CD8-positive, alpha-beta memory T cell (primary cell): ENCODE measurements at places on chromosomes 2 and 18. TPM values are rescaled to one million over a fixed set of nuclear protein-coding genes. Genes with fewer than 3 reads are reported as not detected.

DNMT3A gene
- 80.7 TPM for total RNA-seq

GRCh38 chr2:186976329-186976728 is 127.4 kb upstream of the ZSWIM2 start:
- no peaks in the 10 kb centered on the region for H3K27me3 ChIP-seq
- H3K4me1 ChIP-seq, result no peaks in the 10 kb centered on the region
- no peak overlapping the region for H3K27ac ChIP-seq
- H3K36me3 ChIP-seq, result no peaks in the 10 kb centered on the region
- no peak for DNase-seq

DNA sequence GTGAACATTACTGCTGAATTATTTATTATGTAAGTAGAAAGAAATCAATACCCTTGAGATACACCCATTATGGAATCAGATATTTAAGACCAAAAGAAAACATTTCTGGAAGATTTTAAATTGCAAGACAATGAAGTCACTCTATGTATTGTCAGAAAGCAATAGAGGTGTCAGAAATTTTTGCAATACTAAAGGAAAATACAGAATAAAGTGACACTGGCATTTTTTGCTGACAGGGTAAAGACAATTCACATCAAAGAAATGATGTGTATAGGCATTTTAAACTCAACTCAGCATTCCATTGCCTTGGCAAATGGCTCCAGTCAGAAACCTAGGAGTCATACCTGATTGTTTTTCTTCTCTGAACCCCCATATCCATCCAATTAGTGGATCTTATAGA is 191.0 kb upstream of the PID1 start:
- H3K27me3 ChIP-seq, result no peaks in the 10 kb centered on the region
- no peak for DNase-seq
- H3K4me3 ChIP-seq, result no peak overlapping the region
- no peak overlapping the region for H3K27ac ChIP-seq
- H3K4me1 ChIP-seq, result no peaks in the 10 kb centered on the region
- no peaks in the 10 kb centered on the region for H3K36me3 ChIP-seq

TNS1 gene
- total RNA-seq, result 1.1 TPM

- no peak overlapping the region for H3K27ac ChIP-seq
- H3K4me3 ChIP-seq, result no peak overlapping the region
- H3K4me1 ChIP-seq, result no peaks in the 10 kb centered on the region
- no peaks in the 10 kb centered on the region for H3K36me3 ChIP-seq
- H3K27me3 ChIP-seq, result peaks cover 3% of the 10 kb centered on the region
- DNase-seq, result no peak
Measured at GRCh38 chr2:23361152-23361551, 23.8 kb upstream of the KLHL29 start.

UCN gene
- 2.6 TPM for total RNA-seq

- peak overlapping the region; percentile 68 for H3K27ac ChIP-seq
- no peak for DNase-seq
- peak overlapping the region; percentile 52 for H3K4me3 ChIP-seq
- no peaks in the 10 kb centered on the region for H3K36me3 ChIP-seq
- H3K4me1 ChIP-seq, result peaks cover 94% of the 10 kb centered on the region
Measured at GRCh38 chr2:112630268-112630667, 15.5 kb upstream of the SLC20A1 start.

DNA sequence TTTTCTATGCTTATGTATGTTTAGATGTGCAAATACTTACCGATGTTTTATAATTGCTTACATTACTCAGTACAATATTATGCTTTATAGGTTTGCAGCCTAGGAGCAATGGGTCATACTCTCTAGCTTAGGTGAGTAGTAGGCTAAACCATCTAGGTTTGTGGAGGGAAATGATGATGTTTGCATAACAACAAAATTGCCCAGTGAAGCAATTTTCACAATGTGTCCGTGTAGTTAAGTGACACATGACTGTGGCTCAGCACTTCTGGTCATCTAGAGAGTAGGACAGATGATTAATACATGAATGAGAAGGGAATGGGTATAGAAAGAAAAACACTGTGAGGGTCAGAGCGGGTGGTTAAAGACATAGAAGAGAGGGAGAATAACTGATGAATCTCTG is 2116.2 kb upstream of the PIK3C3 start:
- no peak overlapping the region for H3K4me3 ChIP-seq
- DNase-seq, result no peak
- no peak overlapping the region for H3K27ac ChIP-seq
- no peaks in the 10 kb centered on the region for H3K36me3 ChIP-seq
- no peaks in the 10 kb centered on the region for H3K27me3 ChIP-seq
- no peaks in the 10 kb centered on the region for H3K4me1 ChIP-seq
